ENCODE measurements at places on chromosomes 13 and 19. TPM values are rescaled to one million over a fixed set of nuclear protein-coding genes. Genes with fewer than 3 reads are reported as not detected.
A peak's percentile ranks its signal among the peaks of the same experiment; 100 is the strongest.

DNA sequence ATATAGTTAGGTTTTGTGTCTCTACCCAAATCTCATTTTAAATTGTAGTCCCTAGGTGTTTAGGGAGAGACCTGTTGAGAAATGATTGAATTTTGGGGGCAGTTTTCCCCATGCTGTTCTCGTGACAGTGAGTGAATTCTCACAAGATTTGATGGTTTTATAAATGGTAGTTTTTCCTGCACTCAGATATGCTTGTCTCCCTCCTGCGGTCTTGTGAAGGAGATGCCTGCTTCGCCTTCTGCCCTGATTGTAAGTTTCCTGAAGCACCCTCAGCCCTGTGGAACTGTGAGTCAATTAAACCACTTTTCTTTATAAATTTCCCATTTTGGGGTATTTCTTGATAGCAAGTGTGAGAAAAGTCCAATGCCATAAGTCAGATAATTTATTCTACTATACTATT is 1977.5 kb upstream of the PCDH20 start:
- no peak for DNase-seq

DNA sequence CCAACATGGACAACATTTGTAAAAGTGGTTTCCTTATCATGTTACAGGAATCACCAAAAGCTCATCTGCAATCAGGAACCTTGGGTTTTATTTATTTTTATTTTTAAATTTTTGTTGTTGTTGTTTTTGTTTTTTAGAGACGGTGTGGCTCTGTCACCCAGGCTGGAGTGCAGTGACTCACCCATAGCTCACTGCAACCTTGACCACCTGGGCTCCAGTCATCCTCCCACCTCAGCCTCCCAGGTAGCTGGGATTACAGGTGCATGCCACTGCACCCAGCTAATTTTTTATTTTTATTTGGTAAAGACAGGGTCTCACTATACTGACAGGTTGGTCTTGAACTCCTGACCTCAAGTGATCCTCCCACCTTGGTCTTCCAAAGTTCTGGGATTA is 13.6 kb upstream of the SERP2 start:
- no peak for DNase-seq

DNA sequence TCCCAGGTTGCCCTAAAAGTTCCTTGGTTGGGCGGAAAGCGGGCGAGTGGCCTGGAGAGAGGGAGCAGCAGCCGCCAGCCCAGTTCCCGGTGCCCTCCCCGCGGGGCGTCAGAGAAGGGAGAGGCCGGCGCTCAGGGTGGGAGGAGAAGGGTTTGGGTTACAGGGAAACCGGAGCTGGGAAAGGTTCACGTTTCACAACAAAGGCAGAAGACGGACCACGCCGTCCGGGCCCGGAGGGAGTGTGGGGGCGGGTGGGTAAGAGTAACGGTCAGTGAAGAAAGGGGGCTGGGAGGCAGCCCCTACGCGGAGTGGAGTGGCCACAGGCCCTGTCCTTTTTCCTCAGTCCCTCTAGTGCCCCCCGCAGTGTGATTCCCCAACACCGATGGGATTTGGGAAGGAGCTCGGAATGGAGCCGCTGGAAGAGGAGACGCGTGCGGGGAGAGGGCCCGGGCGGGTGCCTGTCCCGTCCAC is 1.6 kb downstream of the SIX5 start:
- peak; percentile 84 for DNase-seq

- DNase-seq: peak; percentile 16
Observed at GRCh38 chr13:74288361-74288911, 154.2 kb upstream of the KLF12 start.

Gene LILRB3
- not detected for total RNA-seq

Gene GPC5
- not detected for total RNA-seq

Data from gastrocnemius medialis (tissue), 4 donors.